Omental fat pad (tissue), 4 donors: ENCODE measurements at places on chromosomes 4 and X. TPM values are rescaled to one million over a fixed set of nuclear protein-coding genes. Genes with fewer than 3 reads are reported as not detected.

DNA sequence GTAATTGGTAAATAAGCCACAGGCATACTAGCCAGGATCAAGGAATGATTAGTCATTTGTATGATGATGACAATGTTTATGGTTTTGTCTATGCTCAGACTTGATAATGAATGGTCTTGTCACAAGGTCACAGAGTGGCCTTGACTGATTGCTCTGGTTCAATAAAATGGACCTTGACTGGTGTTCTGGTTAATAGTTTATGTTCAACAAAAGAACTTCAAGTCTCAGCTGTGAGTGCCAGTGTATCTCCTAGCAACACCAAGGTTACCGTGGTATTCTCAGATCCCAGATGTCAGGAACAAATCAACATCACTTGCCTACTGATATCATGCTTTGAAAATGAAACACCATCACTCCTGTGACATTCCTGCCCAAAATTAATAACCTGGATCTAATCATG, 16.3 kb upstream of the LRAT start:
- DNase-seq, result no peak

DNA sequence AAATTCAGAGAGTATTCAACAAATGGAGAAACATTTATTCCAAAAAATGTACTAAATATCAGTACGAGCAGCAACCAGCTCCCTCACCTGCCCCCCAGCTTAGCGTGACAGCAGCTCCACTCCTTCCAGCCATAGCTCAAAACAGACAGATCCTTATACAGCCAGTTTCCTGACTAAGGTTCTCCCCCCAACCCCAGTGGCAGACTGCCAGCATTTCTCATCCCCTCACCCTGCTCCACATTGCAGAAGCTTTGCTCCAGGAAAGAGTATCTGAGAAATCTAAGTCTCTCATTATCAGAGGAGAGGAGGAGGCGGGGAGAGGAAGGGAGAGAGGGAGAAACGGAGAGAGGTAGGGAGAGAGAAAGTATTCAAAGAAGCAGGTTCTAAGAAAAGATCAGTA, 53.3 kb upstream of the PASD1 start:
- no peak for DNase-seq

DNA sequence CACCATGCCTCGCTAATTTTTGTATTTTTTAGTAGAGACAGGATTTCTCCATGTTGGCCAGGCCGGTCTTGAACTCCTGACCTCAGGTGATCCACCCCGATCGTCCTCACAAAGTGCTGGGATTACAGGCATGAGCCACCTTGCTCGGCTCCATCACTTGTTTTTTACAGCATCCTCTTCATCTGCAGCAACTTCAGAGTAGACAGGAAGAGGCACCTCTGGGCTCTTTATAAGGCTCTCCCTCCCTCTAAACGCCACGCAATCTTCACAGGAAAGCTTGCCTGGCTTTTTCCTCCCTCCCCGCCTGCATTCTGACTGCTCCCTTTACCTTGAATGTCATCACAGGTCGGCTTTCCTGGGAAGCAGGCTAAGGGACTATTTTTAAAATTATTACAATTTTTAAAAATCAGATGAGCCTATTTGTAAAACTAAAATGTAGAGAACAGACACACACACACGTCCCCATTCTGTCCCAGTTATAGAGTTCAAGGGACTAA, 111.5 kb upstream of the LDB2 start:
- DNase-seq, result no peak

DNA sequence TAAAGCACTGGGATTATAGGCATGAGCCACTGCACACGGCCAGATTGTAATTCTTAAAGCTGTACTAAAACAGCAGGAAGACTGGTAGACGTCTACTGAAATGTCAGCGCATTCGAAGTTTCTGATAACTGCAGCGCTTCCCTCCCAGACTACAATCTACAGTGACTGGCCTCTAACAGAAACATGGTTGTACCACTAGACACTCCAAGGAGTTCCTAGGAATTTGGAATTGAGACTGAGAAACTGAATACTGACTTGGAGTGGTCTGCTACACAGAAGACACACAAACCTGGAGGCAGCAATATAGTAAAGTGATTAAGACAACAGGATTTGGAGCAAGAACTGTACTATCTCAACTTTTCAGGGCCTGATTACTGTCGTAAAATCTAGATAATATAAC, 937 bp downstream of the HELQ start:
- no peak for DNase-seq

- DNase-seq, result no peak
These were observed 17.6 kb downstream of the GPR174 start for GRCh38 chrX:79162076-79162475.

GRCh38 chr4:55754754-55755350, 64.7 kb upstream of the EXOC1L start:
- no peak for DNase-seq

GRCh38 chr4:69833251-69833650, 26.7 kb downstream of the SULT1E1 start:
- no peak for DNase-seq

DNA sequence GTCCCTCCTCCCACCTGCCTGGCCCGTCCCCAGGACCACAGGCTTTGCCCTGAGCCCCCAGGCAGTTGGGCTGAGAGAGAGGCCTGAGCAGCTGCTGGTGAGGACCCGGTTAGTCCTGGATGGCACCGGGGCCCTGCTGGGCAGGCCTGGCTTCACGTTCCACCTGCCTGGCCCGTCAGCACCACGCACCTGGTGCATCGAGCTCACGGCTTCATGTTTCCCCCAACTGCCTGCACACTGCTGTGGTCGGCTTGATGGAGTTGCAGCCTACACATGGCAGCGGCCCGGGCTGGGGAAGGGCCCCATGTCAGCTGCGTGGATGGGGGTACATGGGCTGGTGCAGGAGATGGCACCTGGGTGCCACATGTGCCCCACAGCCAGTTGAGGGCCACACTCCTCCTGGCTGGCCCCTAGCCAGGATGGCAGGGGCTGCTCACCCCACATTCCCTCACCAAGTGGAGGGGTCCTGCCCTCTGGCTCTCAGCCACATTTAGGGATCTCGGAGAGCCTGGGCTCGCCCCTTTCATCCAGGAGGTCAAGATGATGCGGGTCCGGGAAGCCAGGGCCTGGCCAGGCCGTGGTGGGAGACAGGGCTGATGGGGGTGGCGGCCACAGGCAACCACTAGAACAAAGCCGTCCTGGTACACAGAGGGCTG, 28.5 kb downstream of the NKX1-1 start:
- no peak for DNase-seq

DNA sequence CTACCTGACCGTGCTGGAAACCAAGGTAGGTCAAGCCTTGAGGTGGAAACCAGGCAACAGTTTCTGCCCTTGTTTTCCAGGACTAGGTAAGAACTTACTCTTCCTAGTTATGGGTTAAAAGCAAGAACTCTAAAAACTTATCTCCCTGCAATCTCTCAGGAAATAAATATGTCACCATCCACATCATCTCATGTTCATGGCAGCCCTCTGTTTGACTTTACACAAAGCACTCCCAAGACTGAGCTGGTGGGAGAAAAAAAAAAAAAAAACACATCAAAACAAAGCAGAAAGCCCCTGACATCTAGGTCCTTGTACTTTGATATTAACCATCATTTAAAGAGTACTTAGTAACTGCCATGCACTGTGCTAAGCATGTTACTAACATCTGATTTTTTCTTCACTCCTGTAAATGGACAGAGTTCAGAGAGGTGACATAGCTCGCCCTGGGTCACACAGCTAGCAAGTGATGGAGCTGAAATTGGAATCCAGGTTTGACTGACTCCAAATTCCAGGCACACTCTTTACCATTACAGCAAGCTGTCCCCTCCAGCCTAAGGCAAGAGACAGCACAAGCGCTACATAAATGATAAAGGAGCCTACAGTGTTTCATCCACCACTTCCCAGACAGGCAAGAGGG, 102.8 kb upstream of the NOCT start:
- no peak for DNase-seq

DNA sequence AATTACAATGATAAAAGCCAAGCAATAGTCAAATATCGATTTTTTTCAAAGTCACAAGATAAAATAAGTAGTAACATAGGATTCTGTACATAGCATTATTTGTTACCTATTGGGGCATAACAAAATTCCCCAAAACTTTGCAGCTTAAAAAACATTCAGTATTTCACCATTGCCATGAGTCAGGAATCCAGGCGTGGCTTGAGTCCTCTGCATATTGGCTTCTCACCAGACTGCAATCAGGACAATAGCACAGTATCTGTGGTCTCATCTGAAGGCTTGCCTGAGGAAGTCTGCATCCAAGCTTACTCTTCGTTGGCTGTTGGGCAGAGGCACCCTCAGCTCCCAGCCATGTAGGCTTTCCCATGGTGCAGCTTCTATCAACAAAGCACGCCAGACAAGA, 6.2 kb upstream of the CTBP1 start:
- DNase-seq, result no peak

- no peak for DNase-seq
These were observed 14.0 kb downstream of the TMEM154 start for GRCh38 chr4:152665691-152666395.

DNA sequence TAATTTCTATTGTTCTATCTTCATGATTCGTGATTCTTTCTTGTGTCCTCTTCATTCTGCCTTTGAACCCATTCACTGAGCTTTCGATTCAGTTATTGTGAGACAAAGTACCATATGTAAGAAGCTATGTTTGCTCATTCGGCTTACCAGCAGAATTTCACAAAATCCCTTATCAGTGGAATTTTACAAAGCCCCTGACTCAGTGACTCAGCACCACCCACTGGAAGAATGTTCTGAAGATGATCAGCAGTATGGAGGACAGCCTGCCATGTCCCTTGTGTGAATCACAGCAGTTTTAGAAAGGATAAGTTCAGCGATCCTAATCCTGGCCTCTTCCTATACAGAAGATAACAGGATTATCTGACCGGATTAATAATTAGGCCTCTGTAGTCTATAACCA, 5.8 kb upstream of the UXT start:
- DNase-seq, result no peak

PAGE2 gene
- not detected for total RNA-seq

LPAR4 gene
- 0.24 TPM for total RNA-seq

FAM184B gene
- total RNA-seq, result not detected

SMIM43 gene
- total RNA-seq, result not detected

AR gene
- total RNA-seq, result 22.2 TPM

TAB3 gene
- total RNA-seq, result 31.2 TPM

NSD2 gene
- total RNA-seq, result 29.3 TPM
